DMS79 (cell line): ENCODE measurements at places on chromosomes 3 and 15.

DNA sequence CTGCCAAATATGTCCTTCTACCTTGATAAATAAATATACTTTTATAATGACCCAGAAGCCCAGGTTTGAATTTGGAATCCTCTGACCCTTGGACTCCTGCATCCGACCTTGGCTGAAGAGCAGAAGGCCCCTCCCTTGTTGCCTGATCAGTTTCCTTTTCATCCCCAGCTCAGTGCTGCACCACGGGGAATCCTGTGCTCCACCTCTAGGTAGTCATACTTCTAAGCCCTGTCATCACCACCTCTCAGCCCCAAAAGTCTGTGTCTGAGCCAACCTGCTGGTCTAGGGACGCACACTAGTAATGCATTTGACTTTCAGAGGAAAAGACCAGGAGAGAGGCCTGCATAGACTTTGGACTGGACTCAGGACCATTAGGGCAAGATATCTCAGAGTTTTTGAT, 310.6 kb downstream of the NLGN1 start:
- no peak for DNase-seq

GRCh38 chr3:103269287-103269686, 834.5 kb downstream of the ZPLD1 start:
- DNase-seq, result no peak

DNA sequence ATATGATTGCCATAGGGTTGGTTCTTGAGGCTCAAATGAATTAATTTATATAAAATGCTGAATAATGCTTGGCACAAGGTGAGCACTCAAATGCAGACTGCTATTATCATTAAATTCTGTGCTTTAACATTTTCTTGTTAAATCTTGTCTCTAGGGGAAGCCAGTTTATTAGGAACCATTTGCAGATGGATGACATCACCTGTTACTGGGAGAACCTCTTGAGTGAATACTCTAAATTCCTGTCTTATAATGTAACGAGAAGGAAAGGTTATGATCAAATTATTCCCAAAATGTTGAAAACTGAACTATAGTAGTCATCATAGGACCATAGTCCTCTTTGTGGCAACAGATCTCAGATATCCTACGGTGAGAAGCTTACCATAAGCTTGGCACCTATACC, 6.2 kb upstream of the TIMMDC1 start:
- no peak for DNase-seq

GRCh38 chr3:171841620-171842000, 1.5 kb upstream of the TMEM212 start:
- no peak for DNase-seq

DNA sequence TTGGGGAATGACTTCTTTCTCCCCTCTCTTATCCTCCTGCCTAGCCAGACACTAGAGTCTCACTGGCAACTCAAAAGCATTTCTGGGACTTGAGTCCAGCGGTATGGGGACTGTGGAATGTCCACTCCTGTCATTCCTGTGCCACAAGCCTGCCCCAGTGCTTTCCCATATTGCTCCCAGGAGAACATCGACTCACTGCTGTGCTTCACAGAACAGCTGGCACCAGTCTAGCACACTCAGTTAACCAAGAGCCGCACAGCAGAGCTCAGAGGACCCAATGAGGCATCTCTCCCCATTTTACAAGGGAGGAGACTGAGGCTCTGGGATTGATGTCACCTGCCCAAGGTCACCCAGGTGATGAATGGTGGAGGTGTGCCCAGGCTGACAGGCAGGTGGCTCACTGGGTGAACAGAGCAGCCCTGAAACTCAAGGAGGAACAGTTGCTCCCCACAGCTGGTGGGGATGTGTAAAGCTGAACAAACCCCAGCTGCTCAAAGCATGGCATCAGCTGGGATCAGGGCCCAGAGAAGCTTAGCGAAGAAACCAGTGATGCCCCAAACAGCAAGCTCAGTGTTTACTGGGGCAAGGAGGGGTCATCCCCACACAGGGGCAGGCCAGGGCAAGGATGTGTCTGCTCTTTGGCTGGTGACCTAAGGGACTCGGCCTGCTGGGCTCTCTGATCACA, 35.4 kb upstream of the DUSP7 start:
- DNase-seq, result no peak

DNA sequence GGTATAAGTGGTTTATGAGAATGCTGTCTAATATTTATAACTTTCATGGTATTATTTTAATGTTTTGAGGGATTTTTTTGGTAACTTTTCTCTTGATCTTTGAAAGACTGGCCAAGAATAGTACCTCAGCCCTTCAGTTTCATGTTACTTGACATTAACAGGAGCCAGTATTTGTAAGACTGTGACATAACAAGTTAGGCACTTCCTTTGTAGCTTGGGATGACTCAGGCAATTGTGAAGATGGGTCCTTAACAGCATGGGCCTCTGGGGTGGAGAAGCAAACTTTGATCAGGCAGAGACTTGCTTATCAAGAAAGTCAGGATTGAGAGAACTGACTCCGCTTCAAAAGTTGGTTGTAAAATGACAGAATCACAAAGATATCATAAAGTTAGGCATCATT, 9.5 kb downstream of the LRRC49 start:
- no peak for DNase-seq

- no peak for DNase-seq
Observed at GRCh38 chr15:86653344-86654197, 573.9 kb downstream of the AGBL1 start.

DNA sequence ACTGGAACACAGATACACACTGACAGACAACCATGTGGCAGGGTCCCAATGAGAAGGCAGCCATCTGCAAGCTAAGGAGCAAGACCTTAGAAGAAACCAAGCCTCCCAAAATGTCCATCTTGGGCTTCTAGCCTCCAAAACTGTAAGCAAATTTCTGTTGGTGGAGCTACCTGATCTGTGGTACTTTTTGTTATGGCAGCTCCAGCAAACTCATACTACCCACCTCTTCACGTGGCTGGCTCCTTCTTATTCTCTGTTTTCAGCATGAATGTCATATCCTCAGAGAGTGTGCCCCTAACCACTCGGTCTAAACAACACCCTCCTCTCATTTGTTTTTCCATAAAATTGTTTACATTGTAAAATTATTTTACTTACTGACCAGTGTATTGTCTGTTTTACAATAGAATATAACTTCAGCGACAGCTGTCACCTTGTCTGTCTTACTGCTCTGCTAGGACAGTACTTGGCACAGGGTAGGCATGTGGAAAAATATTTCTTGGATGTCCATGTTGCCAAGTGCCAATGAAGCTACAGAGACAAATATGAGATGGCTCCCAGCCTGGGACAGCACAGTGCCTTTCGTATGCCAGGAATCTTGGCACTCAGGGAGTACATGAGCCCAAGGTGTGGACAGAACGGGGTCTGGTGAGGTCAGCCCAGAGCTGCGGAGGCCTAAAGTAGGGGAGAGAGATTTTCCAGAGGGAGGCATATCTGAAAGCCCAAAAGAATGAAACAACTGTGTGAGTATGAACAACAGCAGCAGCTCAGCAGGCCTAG, 17.4 kb upstream of the SLC25A36 start:
- no peak for DNase-seq

DNA sequence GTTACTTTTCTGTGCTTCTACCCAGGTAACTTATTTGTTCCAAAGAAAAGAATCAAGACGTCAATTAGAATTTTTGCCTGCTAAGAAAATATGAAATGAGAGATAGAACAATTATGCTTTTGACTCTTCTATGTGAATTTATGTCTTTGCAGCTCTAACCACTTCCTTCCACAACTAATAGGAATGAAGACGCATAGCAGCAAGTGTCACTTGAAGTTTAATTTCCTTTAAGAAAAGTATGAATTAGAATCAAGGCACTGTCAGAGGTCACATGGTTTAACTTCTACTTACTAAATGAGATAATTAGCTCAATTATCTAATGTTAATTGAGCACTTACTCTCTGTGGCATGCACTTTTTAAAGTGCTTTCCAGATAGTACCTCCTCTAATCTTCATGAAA, 3.3 kb downstream of the WDR49 start:
- no peak for DNase-seq

GRCh38 chr15:85582131-85583079, 202.0 kb downstream of the AKAP13 start:
- no peak for DNase-seq

DNA sequence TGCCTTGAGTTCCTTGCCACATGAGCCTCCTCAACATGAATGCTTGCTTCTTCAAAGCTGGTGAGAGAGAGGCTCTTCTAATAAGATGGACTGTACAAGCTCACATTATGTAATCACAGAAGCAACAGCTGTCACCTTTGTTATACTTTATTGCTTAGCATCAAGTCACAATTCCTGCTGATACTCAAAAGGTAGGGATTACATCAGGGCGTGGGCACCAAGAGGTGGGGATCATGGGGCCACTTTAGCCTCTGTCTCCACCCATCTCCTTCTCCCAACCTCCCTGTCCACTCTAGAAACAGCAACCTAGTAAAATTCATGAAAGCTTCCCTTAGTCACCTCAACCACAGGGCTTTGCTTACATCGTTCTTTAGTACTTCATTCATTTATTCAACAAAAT, 95.9 kb downstream of the FAM43A start:
- no peak for DNase-seq

DNA sequence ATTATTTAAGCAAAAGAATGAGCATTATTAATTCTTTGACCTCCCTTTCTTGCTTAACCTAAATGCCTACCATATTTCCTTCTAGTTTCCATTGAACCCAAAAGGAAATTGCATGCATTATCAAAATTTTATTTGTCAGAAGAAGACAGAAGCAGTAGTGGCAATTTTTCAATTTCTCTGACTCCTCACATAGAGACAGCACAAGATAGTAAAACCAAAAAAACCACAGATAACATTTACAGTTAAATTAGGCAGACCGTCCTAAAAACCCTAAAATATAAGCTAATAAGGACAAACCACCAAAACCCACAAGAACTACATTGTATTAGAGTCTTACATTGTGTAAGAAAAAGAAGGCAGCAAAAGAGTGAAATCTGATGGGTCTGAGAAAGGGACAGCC, 27.1 kb downstream of the GOLGB1 start:
- no peak for DNase-seq

GRCh38 chr3:120461416-120461815, 10.6 kb upstream of the FSTL1 start:
- no peak for DNase-seq

- DNase-seq, result no peak
Observed at GRCh38 chr3:38170722-38171121, 5.4 kb downstream of the OXSR1 start.

- DNase-seq, result no peak
Observed at GRCh38 chr3:181497358-181497757, 214.4 kb upstream of the SOX2 start.

DNA sequence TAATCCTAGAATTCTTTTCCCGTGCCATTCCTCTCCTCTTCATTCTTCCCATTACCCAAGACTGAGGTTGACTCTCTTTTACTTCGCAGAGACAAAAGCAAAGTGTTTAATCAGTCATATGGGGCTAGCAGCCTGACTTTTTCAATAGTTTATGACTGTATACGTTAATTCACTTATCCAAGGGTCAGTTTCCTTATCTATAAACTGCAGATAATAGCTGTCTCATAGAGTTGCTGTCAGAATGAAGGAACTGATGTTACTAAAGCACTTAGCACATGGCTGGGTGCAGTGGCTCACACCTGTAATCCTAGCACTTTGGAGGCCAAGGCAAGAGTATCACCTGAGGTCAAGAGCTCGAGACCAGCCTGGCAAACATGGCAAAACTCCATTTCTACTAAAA, 43.5 kb upstream of the ULK4 start:
- DNase-seq, result no peak

DNA sequence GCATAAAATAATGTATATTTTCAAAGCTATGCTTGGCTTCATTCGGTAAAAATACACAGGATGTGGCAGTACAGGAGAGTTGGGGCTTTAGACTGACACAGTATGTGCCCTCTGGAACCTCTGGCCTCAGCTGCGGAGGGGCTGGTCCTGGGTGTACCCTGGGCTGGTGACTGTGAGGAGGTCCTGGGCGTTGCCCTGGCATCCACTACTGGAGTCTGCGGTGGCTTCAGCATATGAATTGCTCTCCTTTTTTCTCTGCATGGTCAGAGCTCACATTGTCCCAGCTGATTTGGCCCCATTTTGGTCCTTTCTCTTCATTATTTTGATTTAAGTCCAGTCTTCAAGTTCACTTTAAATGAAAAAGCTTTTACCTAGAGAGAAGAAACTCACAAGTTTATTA, 40.5 kb upstream of the CORO2B start:
- DNase-seq, result no peak

GRCh38 chr3:141642215-141642614, 95.9 kb upstream of the RNF7 start:
- no peak for DNase-seq

DNA sequence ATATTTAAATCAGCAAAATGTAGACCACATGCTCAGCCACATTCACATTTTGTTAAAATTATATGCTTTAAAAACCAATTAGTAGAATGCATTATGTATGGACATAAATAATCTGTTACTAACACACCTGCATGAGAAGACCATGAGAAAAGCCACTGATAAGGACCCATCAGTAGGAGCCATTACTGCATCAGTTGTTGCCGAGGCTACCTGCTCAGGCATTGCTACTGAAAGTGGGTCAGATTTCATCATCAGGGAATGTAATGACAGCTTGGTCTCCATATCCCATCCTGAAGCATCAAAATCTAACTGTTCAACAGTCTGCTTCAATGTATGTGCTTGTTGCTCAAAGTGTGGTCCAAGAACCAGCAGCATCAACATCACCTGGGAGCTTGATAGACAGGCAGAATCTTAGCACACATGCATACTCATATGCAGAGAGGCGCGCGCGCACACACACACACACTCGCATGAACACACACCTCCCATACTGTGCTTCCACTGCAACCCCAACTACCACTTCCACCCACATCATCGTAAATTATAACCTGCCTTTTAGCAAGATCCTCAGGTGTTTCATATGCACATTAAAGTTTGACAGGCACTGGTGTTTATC, 72.4 kb upstream of the FOXB1 start:
- no peak for DNase-seq

DNA sequence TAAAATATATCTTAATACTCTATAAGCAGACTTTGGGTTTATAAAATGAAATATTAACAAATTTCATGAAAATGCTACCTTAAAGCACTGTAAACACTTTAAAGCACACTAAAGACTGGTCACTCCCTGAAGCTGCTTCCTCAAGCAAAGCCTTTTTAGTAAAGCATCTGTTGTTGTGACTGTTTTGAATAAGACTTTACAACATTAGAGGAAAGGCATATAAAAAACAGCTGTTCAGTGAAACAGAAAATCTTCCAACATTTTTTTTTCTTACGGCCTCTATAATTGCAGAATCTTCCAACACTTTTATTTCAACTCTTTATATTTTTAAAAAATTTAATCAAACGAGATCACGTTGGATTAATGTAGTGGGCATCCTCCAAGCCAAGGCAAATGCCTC, 48.1 kb downstream of the GRK7 start:
- no peak for DNase-seq

GRCh38 chr3:135226057-135226456, 431.0 kb downstream of the EPHB1 start:
- DNase-seq, result no peak

DNA sequence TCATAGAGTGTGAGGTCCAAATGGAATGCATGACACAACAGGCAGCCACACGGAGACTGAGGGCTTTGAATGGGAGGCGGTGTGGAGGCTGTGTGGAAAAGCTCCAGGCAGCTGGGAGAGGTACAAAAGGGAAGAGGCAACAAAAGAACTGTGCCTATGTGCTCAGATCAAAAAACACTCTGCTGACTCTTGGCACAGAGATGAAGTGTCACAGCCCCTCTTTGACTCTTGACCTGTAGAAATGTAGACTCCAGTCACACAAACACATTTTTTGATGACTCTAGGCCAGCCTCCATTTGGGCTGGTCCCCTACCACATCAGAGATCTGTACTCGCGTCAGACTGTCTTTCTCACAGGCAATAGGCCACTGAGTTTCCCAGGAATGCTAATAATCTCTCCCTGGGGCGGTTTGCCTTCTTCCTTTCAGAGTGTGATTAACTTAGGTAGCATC, 456.0 kb downstream of the TUSC7 start:
- DNase-seq, result no peak

- DNase-seq, result no peak
Observed at GRCh38 chr3:157310329-157311052, 126.2 kb upstream of the PTX3 start.
